ENCODE measurements at places on chromosomes 7 and 10.

DNA sequence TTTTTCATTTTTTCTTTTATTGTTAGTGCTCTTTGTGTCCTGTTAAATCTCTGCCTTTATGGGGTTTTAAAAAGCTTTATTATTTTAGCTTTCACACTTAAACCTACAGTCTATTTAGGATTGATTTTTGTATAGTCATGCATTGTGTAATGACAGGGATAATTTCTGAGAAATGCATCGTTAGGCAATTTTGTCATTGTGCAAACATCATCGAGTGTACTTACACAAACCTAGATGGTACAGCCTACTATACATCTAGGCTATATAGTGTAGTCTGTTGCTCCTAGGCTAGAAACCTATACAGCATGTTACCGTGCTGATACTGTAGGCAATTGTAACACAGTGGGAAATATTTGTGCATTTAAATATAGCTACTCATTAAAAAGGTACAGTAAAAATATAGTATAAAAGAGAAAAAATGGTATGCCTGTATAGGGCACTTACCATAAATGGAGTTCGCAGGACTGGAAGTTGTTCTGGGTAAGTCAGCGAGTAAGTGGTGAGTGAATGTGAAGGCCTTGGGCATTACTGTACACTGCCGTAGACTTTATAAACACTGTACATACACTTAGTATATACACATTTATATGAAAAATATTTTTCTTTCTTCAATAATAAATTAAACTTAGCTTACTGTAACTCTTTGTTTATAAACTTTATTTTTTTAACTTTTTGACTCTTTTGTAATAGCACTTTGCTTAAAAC lies 16.0 kb downstream of the UBE2D1 start:
- DNase-seq = no peak

DNA sequence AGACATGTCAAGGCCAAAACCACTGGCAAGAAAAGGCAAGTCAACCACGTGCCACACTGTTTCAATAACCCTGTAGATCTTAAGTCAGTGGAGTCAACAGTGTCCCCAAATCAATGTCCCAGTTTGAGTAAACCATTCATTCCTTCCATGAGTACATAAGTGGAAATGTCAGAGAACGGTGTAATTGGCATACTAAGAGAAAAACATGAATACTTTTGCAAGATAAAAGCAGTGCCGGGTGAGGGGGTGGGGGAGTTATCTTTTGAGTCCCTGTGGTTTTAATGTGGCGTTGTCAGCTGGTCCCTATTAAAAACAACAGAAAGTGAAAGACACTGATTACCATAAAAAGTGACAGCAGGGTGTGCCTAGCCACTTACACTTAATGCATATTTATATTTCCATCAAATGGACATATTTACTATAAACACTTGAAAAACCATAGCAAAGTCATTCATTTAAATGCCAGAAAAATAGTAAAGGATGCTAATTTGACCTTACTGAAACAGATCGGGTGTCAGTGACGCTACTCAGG lies 37.8 kb downstream of the RSU1 start:
- no peak for DNase-seq

GRCh38 chr10:122176232-122177213 lies 94.6 kb upstream of the BTBD16 start:
- DNase-seq = no peak

GRCh38 chr7:152909683-152910544 lies 150.4 kb downstream of the ACTR3B start:
- DNase-seq = no peak

DNA sequence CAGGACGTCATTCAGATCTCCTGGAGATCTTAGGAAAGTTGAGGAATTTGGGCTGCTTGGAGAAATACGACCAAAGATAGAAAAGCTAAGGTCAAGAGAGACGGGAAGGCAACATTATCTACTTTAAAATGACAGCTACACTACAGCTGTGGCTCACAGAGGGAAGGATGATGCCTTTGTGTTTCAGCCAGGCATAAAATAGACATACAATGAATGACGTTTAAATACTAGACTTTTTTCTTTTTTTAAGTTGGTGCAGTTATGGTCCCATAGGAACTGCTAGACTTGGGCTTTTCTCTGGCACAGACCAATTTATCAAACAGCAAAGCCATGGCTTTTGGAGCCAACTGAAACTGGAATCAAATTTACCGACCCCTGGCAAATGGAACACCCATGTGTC lies 164.8 kb downstream of the MAGI2 start:
- no peak for DNase-seq

DNA sequence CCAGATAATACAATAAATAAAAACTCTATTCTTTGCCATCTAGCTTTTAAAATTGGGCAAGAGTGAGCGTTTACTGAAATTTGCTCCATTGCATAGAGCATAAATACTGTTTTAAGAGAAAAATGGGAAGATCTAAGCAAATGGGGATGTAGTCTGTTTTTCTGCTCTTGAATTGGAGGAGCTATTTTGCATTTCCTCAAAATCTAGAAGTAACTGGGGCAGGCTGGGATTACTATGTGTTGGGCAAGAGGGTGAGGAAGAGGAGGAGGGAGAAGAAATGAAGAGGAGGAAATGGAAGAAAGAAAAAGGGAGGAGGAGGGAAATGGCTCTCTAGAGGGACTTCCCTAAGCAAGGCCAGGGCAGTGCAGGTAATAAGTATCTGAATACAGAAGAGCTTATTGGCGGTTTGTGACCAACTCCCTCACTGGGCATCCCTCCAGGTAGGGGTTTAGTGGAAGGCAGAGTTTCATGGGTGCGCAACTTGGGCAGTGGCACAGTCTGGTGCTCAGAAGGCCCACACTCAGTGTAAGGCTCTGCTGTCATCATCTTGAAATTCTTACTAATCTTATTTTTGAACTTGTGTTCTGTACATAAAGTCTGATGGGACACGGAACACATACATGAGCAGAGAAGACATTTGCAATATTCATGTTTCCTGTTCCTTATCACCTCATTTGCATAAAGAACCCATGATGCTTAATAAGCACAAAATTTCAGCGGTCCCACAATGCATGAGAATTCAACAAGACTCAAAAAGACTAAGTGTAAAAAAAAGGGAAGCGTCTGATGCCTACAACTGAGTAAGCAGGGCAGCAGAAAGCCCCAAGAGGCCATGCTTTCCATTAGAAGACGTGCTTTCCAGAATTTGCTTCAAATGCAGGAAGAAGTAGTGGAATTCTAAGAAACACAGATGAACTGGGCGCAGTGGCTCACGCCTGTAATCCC lies 116.9 kb downstream of the EVX1 start:
- no peak for DNase-seq

DNA sequence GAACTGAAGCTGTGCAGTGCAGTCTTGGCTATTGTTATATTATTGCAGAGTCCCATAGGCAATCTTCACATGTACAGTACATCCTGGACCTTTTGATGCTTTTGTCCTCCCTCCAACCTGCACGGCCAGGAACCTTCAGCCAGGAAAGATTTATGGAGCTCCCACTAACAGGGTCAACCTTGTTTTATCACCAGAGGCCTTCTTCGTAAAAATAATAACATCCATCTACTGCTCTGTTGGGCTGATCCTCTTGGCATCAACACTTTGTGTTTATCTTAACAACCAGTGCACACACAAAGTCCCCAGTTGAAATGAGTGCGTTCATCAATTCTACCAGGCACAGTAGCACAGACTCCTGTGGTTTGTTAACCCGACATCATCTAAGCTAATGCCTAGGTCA lies 72.4 kb downstream of the AGMO start:
- no peak for DNase-seq

GRCh38 chr7:140261522-140261921 lies 84.7 kb upstream of the KDM7A start:
- DNase-seq = no peak

DNA sequence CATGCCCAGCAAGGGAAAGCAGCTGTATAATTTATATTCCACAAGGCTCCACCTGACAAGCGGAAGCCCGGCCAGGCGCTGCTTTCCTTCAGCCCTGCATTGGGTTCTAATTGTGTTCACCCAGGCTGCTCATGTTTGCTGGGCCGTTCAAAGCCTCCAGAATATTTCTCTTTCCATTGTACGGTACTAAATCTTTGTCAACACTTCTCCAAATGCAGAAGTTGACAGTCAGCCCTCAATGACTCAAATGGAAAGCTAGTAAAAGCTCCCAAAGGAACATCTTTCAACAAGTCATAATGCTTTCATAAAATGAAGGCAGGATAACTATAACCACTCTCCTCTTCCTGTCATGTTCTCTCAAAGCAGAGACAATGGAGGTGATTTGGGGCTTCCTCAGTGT lies 17.8 kb upstream of the CPXM2 start:
- DNase-seq = peak; percentile 53

DNA sequence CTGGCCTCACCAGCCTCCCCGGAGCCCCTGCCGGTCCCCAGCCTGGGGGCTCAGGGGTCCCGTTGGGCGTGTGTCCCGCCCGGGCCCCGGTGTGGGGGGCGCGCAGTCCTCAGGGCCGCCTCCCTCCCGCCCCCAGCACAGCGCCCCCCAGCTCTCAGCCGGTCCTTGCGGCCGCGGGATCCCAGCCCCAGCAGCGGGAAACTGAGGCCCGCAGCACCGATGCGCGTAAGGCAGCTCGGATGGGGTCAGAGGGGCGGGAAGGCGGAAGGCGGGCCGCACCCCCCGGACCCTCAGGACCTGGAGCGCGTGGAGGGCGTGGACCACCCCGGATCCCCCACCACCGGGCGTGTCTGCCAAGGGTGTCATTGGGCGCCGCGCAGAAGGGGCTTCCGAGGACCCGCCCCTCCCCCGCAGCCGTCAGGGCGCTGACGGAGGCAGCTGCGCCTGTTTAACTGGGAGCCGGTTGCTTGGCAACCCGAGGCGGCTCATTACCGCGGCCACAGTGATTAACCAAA lies 14.9 kb downstream of the UNCX start:
- DNase-seq = no peak

GRCh38 chr10:122379041-122379440 lies 4.5 kb downstream of the PLEKHA1 start:
- no peak for DNase-seq

DNA sequence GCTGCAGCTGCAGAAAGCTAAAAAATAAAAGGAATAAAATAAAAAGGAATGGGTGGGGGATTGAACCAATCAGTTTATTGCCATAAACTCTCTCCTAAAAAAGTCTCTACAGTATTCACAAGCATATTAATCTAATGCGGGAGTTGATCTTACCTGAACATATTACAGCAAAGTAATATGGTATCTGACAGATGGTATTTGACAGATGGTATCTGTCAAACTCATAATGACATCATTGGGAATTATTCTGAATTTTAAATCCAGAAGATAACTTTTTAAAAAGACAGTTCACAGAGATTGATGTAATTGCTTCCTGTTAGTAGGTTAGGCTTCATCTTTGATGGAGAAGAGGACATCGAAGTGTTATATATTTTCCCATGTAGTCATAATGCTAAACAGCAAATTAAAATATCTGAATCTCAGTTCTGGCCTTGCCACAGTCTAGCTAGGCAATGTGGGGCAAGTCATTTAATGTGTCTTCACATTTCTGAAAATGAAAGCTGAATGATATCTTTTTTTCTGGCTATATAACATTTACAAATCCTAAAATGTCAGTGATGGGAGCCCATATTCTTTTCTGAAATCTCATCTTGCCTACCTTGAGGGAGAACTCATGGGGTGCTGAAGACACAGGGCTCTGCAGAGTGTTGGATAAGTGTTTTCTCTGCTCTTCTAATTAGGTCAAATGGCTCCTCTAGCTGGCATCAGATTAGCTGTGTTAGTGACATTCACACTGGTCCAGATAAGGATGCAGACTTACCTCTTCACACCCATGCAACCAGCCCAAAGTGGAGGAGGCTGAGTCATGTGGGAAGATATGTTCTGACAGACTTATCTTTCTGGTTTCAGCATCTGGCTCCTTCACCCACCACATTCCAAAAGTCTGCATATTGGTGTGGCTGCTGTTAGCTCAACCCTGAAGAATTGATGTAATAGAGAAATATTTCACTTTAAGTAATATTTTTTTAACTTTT lies 2.1 kb upstream of the LIPM start:
- peak; percentile 30 for DNase-seq

DNA sequence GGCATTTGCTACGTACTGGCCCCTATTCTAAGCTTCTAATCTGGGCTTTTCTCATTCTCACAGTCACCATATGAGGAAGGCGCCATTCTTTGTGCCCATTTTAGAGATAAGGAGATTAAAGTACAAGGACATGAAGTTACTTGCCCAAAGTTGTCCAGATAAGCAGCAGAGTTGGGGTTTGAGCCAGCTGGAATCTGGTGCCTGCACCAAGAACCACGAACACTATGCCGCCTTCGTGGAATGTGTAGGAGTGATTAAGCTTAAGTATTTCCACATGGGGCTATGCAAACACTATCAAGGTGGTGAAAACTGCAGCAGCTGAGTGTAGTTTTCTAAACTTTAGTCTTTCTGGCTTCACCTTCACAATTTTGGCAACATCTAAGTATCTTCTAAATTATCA lies 342.7 kb upstream of the ETV1 start:
- peak; percentile 2 for DNase-seq

DNA sequence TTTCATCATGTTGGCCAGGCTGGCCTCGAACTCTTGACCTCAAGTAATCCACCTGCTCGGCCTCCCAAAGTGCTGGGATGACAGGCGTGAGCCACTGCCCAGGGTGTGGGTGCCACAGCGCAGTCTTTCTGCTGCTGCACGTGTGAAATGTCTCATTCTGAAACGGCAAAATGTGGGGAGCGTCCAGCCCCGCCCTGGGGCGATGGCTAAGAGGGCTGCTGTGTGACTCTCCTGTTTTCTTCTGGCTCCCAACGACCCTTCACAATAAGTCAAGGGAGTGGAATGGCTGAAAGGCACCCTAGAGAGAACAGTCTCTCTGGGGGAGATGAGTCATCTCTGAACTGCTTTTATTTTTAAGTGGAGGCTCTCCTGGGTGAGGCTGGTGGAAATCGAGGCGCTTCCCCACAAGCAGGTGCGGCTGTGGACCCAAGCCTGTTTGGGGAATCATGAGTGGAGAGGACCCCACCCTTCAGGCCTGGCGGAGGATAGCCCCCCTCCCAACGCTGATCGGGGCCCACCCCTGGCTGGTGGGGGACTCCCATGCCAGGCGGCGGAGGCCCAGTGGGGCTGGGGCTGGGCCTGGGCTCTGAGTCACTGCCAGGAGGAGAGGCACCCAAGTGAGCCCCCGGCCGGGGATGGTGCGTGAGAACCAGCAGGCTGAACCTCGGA lies 18.0 kb downstream of the ADAP1 start:
- DNase-seq = no peak

DNA sequence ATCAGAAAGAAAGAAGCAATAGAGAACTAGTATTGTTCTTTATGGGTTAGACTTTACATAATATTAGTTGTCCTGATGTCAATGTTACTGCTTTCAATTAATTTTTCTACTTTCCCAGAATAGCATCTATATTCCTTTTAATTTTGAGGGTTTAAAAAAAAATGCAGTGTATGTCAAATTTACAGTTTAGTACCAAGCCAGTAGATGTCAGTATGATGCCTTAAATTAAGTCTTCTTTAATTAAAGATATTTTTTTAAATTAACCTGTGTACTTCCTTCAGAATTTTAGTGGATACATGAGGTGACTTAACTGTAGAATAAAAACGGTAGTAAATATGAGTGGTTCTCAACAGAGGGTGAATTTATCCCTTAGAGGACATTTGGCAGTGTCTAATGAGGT lies 35.2 kb upstream of the STOX1 start:
- DNase-seq = no peak

All from fibroblast of skin of left quadriceps (primary cell).